ENCODE measurements at places on chromosomes 6 and 20. TPM values are rescaled to one million over a fixed set of nuclear protein-coding genes. Genes with fewer than 3 reads are reported as not detected.

DNA sequence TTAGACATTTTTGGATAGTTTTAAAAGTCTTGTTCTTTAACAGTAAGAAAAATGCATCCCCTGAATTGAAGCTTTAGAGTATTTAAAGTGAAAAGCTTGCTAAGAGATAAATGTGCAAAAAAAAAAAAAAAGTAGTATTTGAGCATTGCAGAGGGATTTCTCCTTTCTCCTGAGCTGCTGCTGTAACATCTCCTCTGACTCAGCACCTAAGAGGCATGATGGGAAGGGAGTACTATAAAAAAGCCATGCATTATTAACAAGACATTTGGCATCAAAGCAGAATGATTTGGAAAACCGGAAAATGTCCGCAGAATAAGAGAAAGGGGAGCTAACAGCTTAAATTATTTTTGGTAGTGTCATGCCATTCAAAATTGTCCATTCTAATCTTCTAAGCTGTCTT is 27.9 kb downstream of the B4GALT5 start:
- H3K4me3 ChIP-seq: no peak overlapping the region
- no peak for DNase-seq
- H3K4me1 ChIP-seq: peaks cover 55% of the 10 kb centered on the region
- H3K36me3 ChIP-seq: no peaks in the 10 kb centered on the region
- H3K27me3 ChIP-seq: no peaks in the 10 kb centered on the region

DNA sequence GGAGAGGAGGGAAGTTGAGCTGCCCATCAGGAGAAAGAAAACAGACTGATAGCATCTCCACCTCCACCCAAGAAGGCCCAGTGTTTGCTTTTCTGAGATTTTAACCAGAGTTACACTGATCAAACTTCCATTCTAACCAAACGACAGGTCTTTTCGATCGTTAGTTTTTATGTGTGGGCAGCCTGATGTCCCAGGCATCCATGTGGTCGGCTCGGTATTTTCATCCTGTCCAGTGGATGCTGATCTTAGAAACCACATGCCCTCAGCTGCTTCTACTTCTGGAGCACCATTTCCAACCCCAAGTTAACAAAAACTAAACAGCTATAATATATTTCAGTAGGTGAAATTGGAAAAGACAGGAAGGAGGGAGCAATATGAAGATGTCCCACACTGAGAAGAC is 536.8 kb upstream of the JAG1 start:
- H3K36me3 ChIP-seq: no peaks in the 10 kb centered on the region
- no peak overlapping the region for H3K4me3 ChIP-seq
- H3K27me3 ChIP-seq: no peaks in the 10 kb centered on the region
- H3K27ac ChIP-seq: no peak overlapping the region
- no peaks in the 10 kb centered on the region for H3K4me1 ChIP-seq

DNA sequence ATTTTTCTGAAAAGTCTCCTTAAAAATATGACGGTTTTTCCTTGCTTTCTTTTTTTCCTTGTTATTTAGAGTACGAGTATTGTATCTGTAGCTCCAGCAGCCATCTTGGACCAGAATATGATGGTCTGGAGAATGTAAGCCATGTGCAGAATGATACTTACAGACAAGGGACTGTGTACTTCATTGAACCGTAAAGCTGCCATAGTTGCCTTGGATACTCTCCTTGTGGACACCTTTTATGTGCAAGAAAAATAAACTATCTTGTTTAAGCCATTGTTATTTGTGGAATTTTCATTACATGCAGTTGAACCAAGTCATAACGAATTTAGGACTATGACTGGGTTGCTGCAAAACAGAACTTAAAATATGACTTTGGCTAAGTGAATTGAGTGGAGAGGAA is 485.8 kb upstream of the CITED2 start:
- no peaks in the 10 kb centered on the region for H3K36me3 ChIP-seq
- no peaks in the 10 kb centered on the region for H3K27me3 ChIP-seq
- DNase-seq: no peak

RNF5 gene
- total RNA-seq: 44.6 TPM

FAM83C gene
- not detected for total RNA-seq

DNA sequence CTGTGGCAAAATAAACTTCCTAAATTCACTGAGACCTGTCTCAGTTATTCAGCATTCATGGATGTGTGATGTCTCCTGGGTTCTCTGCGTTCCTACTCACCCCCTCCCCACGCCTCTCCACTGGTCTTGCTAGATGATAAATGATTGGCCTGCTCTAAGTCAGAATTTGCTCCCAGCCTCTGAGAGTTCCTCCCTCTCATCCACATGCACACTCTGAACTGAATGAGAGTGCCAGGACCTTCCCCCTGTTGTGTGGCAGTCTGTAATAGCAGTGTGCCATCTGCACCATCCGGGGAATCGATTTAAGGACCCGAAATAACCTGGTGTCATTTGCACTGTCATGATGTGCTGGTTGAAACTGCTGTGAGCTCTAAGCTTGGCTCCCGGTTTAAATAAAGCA is 135.8 kb upstream of the AFDN start:
- H3K27ac ChIP-seq: no peak overlapping the region
- no peaks in the 10 kb centered on the region for H3K27me3 ChIP-seq
- H3K36me3 ChIP-seq: no peaks in the 10 kb centered on the region
- H3K4me1 ChIP-seq: peaks cover 4% of the 10 kb centered on the region
- H3K4me3 ChIP-seq: no peak overlapping the region

GRCh38 chr6:26187981-26188635 is 100.9 kb downstream of the HFE start:
- peaks cover 3% of the 10 kb centered on the region for H3K27me3 ChIP-seq
- peak overlapping the region; percentile 63 for H3K27ac ChIP-seq
- DNase-seq: no peak
- no peaks in the 10 kb centered on the region for H3K36me3 ChIP-seq

DNA sequence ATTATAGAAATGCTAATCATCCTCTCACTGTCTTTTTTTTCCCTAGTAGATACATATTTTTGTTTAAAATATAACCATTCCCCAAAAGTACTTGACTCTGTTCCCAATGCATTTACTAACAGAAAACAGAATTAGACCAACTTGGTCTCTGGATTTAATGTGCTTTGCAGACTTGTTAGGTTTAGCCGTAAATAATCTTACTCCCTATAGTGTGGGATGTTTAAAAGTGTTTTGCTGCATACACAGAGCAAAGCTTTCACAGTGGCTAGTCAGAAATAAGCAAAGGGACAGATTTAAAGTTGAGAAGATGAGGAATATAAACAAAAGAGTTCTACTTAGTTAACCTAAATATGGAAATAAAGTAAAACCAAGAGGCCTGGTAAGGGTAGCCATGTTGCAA is 527.5 kb downstream of the HDGFL1 start:
- DNase-seq: no peak
- H3K27me3 ChIP-seq: no peaks in the 10 kb centered on the region
- H3K27ac ChIP-seq: no peak overlapping the region
- no peak overlapping the region for H3K4me3 ChIP-seq

- H3K27ac ChIP-seq: no peak overlapping the region
- DNase-seq: no peak
- no peaks in the 10 kb centered on the region for H3K27me3 ChIP-seq
These were observed 1176.0 kb upstream of the GJE1 start for GRCh38 chr6:140956571-140957369.

GRCh38 chr6:66926060-66926459 is 1219.0 kb upstream of the EYS start:
- H3K36me3 ChIP-seq: no peaks in the 10 kb centered on the region
- H3K4me3 ChIP-seq: no peak overlapping the region
- no peaks in the 10 kb centered on the region for H3K27me3 ChIP-seq

RAB32 gene
- total RNA-seq: 36.8 TPM

PRRC2A gene
- 138 TPM for total RNA-seq

GRCh38 chr6:91982559-91982958 is 1395.7 kb upstream of the MAP3K7 start:
- no peak overlapping the region for H3K4me3 ChIP-seq
- no peak for DNase-seq
- no peak overlapping the region for H3K27ac ChIP-seq
- no peaks in the 10 kb centered on the region for H3K27me3 ChIP-seq

PRSS35 gene
- 1.3 TPM for total RNA-seq

DNA sequence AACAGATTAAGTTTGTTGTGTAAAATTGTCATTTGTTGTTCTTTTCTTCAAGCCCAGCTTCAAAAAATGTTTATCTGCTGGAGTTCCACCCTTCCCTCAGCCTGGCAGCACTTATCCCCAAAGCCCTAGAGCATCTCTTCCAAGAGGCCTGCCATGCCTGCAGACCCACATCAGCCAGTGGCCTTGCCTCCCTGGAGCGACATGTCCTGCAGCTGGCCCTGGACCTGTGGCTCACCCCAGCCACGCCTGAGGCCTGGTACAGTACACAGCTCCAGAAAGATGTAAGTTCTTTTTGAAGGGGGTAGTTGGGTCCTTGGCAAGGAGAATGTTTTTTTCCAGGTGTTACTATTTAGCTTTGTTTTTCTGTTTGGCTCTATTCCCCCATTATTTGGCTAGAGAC is 124.8 kb downstream of the CD164 start:
- DNase-seq: no peak
- H3K4me1 ChIP-seq: no peaks in the 10 kb centered on the region
- H3K4me3 ChIP-seq: no peak overlapping the region
- no peaks in the 10 kb centered on the region for H3K36me3 ChIP-seq
- H3K27me3 ChIP-seq: no peaks in the 10 kb centered on the region

GRCh38 chr20:61307686-61308476 is 55.8 kb downstream of the CDH4 start:
- no peak for DNase-seq
- H3K27ac ChIP-seq: no peak overlapping the region
- no peaks in the 10 kb centered on the region for H3K4me1 ChIP-seq
- peaks cover 2% of the 10 kb centered on the region for H3K27me3 ChIP-seq

GRCh38 chr6:12969966-12970365 is 253.4 kb downstream of the PHACTR1 start:
- H3K4me1 ChIP-seq: no peaks in the 10 kb centered on the region
- DNase-seq: no peak
- H3K27me3 ChIP-seq: no peaks in the 10 kb centered on the region

DNA sequence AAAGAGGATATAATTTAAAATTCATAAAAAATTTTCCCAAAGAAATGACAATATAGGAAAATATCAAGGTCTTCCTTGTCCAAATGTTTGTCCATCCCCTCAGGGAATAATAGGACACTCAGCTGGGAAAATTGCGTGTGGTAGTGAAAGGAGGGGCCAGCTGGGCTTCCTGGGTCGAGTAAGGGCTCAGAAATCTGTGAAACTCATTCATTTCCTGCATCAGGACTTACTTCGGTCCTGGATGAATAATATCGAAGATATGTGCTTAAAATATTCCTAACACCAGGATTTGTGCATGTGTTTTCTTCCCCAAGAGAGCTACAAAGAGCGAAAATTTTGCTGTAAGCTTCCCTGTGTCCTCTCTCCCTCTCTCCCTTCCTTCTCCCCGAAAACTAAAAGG is 118.2 kb upstream of the GJE1 start:
- no peaks in the 10 kb centered on the region for H3K27me3 ChIP-seq
- H3K4me1 ChIP-seq: no peaks in the 10 kb centered on the region
- no peak overlapping the region for H3K27ac ChIP-seq
- DNase-seq: no peak
- H3K36me3 ChIP-seq: no peaks in the 10 kb centered on the region
- no peak overlapping the region for H3K4me3 ChIP-seq

BANF2 gene
- total RNA-seq: not detected

GRCh38 chr6:17361013-17361412 is 32.4 kb upstream of the CAP2 start:
- H3K27me3 ChIP-seq: no peaks in the 10 kb centered on the region
- H3K4me1 ChIP-seq: no peaks in the 10 kb centered on the region
- no peak overlapping the region for H3K27ac ChIP-seq

DNA sequence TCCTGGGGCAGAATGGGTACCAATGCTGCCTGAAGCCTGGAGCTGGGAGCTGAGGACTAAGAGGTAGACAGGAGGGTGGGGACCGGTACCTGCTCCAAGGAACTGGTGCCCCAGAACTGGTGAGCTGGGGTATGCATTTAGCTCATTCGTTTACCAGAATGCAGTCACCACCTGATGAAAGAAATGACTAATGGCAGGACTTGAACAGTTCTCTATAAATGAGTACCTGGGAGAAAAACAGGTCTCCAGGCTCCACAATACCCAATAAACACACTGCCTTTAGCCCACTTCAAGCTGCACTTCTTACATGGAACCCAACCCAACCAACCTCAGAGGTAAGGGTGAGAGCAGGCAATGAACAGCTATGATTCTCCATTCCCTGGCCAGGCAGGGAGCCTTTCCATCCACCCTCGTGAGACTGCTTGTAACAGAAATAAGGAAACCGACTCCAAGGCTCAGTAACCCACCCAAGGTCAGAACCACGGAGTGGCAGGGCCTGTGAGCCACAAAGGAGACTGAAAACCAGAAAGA is 15.4 kb downstream of the FKBP1A start:
- H3K4me1 ChIP-seq: peaks cover 89% of the 10 kb centered on the region
- no peaks in the 10 kb centered on the region for H3K27me3 ChIP-seq
- H3K27ac ChIP-seq: no peak overlapping the region
- DNase-seq: no peak
- no peak overlapping the region for H3K4me3 ChIP-seq

- no peaks in the 10 kb centered on the region for H3K4me1 ChIP-seq
- H3K36me3 ChIP-seq: no peaks in the 10 kb centered on the region
- H3K4me3 ChIP-seq: no peak overlapping the region
- H3K27ac ChIP-seq: no peak overlapping the region
- no peak for DNase-seq
These were observed 43.2 kb downstream of the TMEM242 start for GRCh38 chr6:157280157-157280556.

HNF4A gene
- 0.20 TPM for total RNA-seq

CDSN gene
- not detected for total RNA-seq

GRCh38 chr6:31007694-31008093 is 2.6 kb upstream of the MUC22 start:
- H3K4me1 ChIP-seq: no peaks in the 10 kb centered on the region
- H3K36me3 ChIP-seq: no peaks in the 10 kb centered on the region
- H3K4me3 ChIP-seq: no peak overlapping the region

ADGRG6 gene
- 47.6 TPM for total RNA-seq

- H3K4me3 ChIP-seq: no peak overlapping the region
- H3K27ac ChIP-seq: peak overlapping the region; percentile 63
- no peak for DNase-seq
- no peaks in the 10 kb centered on the region for H3K27me3 ChIP-seq
These were observed 12.9 kb downstream of the PARD6B start for GRCh38 chr20:50744143-50744792.

DNA sequence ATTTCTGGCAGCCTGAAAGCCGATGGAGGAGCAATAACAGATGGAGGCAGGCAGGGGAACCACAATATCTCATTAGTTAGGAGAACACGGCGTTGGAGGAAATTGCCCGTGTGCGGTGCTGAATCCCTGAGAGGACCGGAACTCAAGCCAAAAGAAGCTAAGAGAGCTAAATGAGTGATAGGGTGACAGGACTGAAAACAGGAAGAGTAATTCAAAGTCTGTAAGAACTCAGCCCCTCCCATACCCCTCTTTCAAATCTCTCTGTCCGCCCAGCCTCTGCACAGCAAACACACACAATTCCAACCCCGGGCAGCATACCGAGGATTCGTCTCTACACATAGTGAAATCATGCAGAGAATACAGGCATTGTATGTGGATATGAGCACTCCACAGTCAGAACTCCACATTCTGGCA is 2.6 kb upstream of the IPCEF1 start:
- H3K36me3 ChIP-seq: no peaks in the 10 kb centered on the region
- DNase-seq: no peak
- no peaks in the 10 kb centered on the region for H3K27me3 ChIP-seq
- H3K4me3 ChIP-seq: peak overlapping the region; percentile 2

All from upper lobe of right lung (tissue), 1 donor.